Inflammatory macrophage treated with lipopolysaccharide for 1 hour (primary cell): ENCODE measurements at places on chromosomes 1 and 21.

DNA sequence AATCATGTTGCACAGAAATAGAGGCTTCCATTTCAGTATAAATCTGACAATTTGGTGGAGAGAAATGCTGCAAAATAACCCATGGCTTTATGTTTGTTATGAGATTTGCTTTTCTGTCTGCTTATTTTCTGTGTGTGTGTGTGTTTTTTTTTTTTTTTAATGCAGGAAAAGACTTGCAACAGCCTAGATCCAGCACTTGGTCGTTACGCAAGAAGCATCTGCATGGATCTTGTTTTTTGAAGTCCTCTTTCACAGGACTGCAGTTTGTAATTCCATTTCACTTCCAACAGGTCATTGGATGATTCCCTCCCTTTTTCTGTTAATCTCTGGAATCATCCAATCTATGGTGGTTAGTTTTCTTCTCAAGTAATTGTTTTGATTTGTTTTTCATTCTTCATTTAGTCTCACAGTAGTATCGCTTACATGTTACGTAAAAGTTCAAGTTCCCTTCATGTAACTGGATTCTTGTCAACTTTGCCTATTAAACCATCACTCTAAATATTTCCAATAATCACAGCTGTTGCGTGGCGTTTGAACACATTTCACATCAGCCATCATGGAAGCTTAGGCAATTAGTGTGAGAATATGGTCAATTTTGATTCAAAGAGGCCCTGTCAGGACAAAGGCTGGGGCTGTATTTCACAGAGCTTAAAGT, 312.9 kb downstream of the NFIA start:
- no peak for DNase-seq

- no peak for DNase-seq
Observed at GRCh38 chr1:32195972-32196823, 4.2 kb upstream of the CCDC28B start.

DNA sequence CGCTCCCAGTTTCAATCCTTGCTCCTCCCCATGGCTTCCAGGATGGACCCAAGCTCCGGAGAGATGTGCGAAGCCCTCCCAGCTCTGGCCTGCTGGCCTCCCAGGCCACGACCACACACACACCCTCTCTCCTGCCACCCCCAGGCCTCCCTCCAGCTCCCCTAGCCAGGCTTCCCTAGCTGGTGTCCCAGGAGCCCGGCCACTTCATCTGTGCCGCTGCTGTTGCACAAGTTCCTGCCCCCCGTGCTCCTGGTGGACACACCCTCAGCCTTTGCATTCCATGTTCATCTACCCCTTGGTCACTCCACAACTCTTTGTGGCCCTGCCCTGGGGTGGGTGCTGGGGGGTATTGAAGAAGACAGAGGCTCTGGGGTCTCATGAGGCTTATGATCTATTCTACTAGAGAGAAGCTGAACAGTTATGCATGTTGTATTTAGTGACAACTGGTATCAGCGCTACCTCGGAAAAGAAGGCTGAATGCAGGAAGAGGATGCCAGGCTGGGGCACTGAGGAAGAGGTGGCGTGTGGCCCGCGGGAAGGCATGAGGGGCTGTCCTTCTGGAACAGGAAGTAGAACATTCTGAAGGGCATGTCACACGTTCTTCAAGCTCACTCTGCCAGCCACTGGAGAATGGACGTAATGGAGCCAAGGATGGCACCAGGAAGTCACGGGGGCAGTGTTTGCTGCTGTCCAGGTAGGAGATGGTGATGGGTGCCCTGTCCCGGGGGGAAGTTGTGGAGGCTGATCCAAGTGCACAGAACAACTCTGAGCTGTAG, 172.4 kb downstream of the PSMG1 start:
- peak; percentile 51 for DNase-seq

DNA sequence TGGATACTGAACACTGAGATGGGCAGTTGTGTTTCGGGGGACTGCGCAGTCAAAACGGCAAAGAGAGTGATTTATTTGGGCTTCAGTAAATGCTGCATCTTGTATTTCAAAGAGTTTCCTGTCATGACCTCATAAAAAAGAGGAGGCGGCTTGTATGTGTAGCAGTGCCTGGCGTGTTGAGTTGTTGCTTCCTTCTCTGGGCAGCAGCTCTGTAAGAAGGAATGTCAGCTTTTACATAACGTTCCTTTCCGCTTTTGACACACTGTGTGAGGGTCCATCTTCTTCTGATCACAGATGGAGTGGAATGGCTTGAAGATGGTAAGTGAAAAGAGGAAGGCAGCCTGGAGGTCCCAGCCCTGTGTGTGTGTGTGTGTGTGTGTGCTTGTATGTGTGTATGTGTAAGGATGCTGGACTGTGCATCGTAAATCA, 941 bp downstream of the ELAVL4 start:
- peak; percentile 75 for DNase-seq

- no peak for DNase-seq
Observed at GRCh38 chr1:155904261-155904660, 6.9 kb downstream of the RIT1 start.

GRCh38 chr1:226641671-226642231, 93.2 kb downstream of the STUM start:
- DNase-seq = no peak

DNA sequence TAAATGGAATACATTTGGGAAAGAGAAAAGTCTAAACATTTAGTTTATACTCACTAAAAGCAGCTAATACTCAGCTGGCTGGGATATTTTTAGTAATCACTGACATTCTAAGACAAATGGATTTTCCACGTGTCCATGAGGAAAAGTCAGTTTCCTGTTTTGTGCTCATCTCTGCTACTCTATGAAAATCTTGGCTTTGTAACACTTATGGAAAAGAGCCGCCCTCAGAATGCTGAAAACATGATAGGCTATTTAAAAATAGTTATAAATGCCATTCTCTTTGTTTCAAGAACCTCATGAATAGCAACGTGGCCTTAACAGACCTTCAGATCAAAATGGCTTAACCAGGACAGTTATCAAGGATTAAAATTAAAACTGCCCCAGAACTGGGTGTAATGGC, 29.9 kb downstream of the MRAP start:
- no peak for DNase-seq

DNA sequence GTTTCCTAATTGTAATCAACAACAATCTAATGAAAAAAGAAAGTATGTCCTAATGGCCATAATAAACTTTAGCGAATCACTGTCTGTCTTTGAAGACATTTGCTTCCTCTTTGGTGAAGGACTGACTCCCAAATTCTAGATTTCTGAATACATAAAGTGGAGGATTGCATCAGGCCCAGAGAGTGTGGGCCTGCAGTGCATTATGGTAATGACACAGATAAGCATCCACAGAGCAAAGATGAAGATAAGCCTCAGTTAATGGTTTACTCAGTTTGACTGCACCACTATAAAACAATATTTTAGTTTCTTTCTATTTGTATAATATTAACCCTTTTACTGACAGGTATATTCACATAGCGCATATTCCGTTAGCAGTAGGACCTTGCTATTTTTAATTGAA, 365.5 kb downstream of the KCTD3 start:
- no peak for DNase-seq

- DNase-seq = no peak
Observed at GRCh38 chr21:25115021-25115420, 492.3 kb downstream of the MRPL39 start.

GRCh38 chr1:10961300-10961833, 51.1 kb upstream of the TARDBP start:
- no peak for DNase-seq

DNA sequence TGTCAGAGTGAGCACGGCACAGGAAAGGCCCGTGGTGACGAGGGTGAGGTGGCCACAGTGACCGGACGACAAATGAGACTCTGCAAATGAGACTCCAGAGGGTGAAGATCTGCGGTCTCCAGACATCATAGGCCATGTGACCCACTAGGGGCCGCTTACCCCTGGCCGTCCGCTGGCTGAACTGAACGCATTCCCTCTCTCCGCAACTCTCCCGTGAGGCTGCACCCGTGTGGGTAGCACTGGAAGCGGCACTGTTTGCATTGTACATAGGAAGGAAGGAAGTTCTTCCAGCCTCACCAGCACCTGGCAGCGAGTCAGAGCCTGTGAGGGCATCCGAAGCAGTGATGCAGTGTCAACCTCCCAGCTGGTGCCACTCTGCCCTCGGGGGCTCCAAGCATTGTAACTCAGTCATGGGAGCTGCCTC, 23.6 kb upstream of the SPSB1 start:
- DNase-seq = no peak

DNA sequence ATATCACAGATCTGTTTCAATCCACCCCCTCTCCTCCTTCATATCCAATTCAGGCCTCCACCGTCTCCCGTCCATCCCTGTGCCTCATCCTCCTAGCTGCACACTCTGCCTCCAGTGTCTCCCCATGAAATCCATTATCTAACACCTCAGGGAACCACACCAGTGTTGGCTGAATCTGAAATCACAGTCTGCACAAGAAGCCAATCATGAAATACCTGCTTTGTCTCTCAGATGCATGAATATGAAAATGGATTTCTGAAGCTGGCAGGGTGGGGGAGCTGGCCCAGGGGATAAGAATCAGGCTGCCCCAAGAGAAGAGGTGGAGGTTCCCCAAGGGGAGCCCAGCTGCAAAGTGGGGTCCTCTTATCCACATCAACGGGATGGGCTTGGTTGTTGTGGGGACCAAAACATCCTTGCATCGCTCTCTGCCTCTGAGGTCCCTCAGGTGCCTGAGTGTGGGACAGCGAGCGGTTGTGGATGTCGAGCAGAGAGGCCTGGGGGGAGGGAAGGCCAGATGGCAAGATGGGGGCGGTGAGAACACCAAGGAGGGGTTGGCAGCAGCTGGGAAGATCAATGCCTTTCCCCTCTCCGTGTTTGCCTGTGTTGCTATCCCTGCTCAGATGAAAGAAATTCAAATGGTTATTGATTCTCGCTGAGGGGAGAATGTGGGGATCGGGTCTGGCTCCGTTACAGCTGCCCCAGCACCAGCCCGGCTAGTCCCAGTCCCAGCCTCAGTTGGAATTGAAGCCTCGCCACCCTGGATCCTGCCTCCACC, 237.3 kb upstream of the POU3F1 start:
- no peak for DNase-seq

GRCh38 chr1:6501279-6501813, 9.9 kb upstream of the PLEKHG5 start:
- no peak for DNase-seq

- DNase-seq = peak; percentile 70
Observed at GRCh38 chr1:101314244-101314643, 77.4 kb downstream of the S1PR1 start.

DNA sequence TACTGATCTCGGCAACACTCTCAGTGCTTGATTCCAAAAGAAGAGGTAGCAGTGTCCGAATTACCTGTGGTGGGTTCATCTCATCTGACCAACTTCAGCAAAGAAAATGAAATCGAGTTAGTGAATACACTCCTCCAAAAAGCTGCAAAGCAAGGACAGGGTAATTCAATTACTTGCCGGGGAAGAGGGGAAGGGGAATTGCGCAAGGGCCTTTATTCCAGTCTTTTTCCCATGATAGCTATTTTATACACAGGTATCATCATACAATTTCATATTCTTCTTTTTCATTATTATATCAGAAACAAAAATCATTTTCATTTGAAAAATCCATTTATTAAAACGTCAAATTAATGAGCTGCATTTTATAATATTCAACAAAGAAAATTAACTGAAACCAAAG, 42.9 kb downstream of the UBR4 start:
- no peak for DNase-seq

DNA sequence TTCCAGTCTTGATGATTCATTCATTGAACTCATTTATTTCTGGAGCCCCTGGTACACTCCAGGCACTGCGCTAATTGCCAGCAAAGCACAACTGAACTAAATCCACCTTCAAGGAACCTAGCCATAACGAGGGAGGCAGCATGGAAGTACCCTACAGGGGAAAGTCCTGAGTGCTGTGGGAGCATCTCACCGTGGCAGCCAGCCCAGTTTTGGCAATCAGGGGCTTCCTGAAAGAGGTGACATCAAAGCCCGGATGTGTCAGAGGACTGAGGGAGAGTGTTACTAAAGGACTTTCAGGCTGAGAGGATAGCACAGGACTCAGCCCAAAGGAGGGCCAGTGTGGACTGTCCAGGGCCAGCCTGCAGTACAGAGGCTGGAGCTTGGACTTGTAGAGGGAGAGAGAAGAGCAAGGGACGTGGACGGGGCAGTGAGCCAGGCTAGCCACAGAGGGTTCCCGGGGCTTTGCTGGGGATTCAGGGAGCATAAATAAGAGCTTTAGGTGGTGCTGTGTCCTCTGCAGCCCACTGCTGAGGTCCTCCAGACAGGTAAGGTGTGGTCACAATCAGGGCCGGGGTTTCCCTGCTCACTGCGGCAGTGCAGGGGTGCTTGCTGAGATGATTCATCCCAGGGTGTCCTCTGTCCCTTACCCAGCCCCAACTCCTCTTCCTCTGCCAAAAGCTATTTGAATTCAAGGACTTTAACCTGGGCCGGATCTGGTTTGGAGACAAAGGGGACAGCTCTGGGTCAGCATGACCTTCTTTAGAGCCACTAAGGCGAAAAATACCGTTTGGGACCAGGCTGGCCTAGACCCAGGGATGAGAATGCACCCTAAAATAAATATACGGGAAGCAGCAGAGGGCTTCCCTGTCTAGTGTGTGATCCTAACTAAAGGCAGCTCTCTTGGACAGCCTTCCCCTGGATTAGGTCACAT, 128.3 kb downstream of the EDEM3 start:
- DNase-seq = peak; percentile 10

DNA sequence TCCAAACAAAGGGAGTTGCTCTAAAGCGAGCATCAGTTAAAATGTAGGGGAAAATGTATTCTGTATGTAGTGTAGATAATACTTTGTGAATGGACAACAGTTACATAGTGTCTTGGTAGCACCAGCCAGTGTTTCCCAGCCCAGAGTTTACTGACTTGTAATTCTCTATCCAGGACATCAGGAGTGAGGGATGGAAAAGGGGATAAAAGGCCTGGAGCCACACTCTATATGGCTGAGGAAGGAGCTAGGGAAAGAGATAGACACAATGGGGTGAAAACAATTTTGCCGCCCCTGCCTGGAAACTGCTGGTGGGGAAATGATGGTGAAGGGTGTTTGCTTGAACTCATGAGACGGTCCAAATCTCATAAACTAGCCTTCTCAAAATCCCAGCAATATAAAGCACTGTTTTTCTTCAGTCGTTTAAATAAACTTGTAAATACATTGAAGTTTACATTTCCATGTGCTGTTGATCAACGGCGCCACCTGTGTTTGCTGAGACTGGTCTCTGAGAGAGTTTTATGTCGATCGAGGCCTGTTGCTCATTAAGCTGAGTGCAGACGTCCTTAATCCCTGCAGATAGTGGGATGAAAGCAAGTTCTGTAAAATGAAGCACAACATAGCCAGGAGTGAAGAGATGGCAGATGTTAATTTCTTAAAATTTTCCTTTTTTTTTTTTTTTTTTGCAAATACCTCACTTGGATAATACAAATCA, 27.9 kb upstream of the AGO1 start:
- no peak for DNase-seq

- DNase-seq = no peak
Observed at GRCh38 chr1:109788695-109789521, 25.2 kb upstream of the EPS8L3 start.

- no peak for DNase-seq
Observed at GRCh38 chr1:35505911-35506798, 51.0 kb downstream of the KIAA0319L start.
